ENCODE measurements at places on chromosomes 11 and 22.

DNA sequence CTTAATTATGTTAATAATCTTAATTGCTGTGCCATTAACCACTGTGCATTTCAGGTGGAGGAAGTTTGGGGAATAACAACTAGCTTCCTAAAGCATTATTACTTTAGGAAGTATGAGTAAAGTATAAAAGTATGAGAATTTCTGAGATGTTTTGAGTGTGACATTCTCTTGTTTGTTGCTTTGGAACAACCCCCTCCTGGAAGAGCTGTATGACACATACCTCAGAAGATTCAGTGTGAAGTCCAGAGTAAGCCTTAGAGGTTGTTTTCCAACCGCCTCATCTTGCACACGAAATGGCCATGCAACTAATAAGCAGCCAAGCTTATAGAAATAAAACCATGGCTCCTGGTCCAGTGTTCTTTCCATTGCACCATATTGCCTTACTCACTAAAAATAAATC is 21.7 kb downstream of the CCDC81 start:
- DNase-seq: no peak
- no peaks in the 10 kb centered on the region for H3K4me1 ChIP-seq
- no peak overlapping the region for H3K27ac ChIP-seq
- no peaks in the 10 kb centered on the region for H3K27me3 ChIP-seq
- H3K36me3 ChIP-seq: no peaks in the 10 kb centered on the region

GRCh38 chr22:50571264-50572175 is 6.7 kb downstream of the CPT1B start:
- DNase-seq: no peak
- no peak overlapping the region for H3K4me3 ChIP-seq
- no peaks in the 10 kb centered on the region for H3K36me3 ChIP-seq
- H3K27ac ChIP-seq: no peak overlapping the region
- no peaks in the 10 kb centered on the region for H3K4me1 ChIP-seq

- no peaks in the 10 kb centered on the region for H3K36me3 ChIP-seq
- no peak overlapping the region for H3K4me3 ChIP-seq
- DNase-seq: no peak
- no peak overlapping the region for H3K27ac ChIP-seq
- no peaks in the 10 kb centered on the region for H3K4me1 ChIP-seq
- no peaks in the 10 kb centered on the region for H3K27me3 ChIP-seq
These were observed 288.5 kb downstream of the OPCML start for GRCh38 chr11:133243832-133244231.

DNA sequence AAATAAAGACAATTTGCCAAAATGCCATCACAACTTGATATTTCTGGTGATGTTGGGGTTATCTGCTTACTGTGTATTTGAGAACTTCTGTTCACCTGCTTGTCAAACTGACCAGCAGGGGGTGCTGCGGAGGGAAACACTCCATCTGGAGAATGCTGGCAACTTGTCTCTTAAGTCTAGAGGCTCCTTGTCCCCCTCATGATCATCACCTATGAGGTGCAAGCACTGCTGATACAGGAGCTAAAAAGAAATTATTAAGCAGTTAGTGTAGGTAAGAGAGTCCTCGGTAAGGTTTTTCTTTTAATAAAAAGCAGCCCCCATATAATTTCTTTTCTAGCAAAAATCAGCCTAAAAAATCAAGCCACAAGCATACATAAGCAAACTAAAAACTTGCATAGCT is 32.7 kb upstream of the GLYATL1B start:
- no peak overlapping the region for H3K27ac ChIP-seq
- H3K4me3 ChIP-seq: no peak overlapping the region
- H3K36me3 ChIP-seq: no peaks in the 10 kb centered on the region
- peak; percentile 35 for DNase-seq
- H3K27me3 ChIP-seq: no peaks in the 10 kb centered on the region

- no peaks in the 10 kb centered on the region for H3K27me3 ChIP-seq
- H3K4me3 ChIP-seq: no peak overlapping the region
- H3K4me1 ChIP-seq: peaks cover 24% of the 10 kb centered on the region
- no peaks in the 10 kb centered on the region for H3K36me3 ChIP-seq
- peak overlapping the region; percentile 87 for H3K27ac ChIP-seq
These were observed 38.6 kb upstream of the LMO2 start for GRCh38 chr11:33930317-33931021.

DNA sequence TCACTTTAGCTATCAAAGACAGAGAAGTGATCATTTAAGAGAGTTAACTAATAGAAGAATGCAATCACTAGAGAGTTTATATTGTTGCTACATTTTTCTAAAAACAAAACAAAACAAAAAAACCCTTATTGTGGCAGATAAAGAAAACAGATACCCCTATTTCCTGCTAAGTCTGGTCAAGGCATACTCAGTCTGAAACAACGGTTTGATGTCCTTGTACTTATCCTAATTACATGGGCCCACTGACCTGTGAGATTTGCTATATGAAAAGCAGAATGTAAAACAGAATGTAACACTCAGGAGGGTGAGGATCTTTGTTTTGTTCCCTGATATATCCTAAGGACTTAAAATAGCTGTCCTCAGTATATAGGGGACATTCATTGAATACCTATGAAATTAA is 24.6 kb downstream of the MAML2 start:
- H3K36me3 ChIP-seq: no peaks in the 10 kb centered on the region
- no peaks in the 10 kb centered on the region for H3K27me3 ChIP-seq
- DNase-seq: no peak
- H3K4me1 ChIP-seq: no peaks in the 10 kb centered on the region
- no peak overlapping the region for H3K27ac ChIP-seq
- H3K4me3 ChIP-seq: no peak overlapping the region

DNA sequence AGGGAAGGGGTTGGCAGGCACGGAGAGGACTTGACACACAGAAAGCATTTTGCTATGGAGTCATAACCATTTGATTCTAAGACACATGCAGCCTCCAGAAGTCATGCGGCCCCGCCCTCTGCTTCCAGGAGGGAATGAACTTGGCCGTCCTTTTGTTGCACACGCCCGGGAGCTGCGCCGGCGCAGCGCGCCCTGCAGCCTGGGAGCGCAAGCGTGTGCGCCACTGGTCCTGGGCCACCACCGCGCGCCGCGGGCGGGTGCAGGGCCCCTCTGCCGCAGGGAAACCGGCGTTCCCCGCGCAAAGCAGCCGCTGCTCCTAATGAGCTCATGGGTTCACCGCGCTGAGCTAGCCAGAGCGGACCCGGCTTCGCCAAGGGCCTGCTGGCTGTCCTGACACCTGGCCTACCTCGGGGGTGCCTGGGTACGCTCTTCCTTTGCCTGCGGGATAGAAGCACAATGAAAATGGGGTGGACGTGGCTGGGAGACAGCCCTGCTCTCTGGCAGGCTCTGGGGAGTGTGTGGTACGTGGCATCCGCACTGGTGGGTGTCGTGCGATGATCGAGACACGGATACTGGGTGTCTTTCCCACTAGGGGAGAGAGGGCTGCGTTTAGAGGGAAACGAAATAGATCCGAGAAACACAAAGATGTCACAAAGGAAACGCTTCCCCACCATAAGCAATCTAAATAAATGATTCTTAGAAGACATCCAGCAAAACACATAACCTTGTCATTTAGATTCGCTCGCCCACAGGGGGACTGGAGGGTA is 669 bp downstream of the MICAL3 start:
- no peaks in the 10 kb centered on the region for H3K4me1 ChIP-seq
- DNase-seq: peak; percentile 62
- peak overlapping the region; percentile 50 for H3K27ac ChIP-seq
- peak overlapping the region; percentile 73 for H3K4me3 ChIP-seq

- H3K36me3 ChIP-seq: no peaks in the 10 kb centered on the region
- H3K27me3 ChIP-seq: no peaks in the 10 kb centered on the region
- H3K4me1 ChIP-seq: no peaks in the 10 kb centered on the region
- no peak overlapping the region for H3K27ac ChIP-seq
- H3K4me3 ChIP-seq: no peak overlapping the region
These were observed 7.3 kb upstream of the SCGB1A1 start for GRCh38 chr11:62411524-62411923.

Measured in tibial nerve (tissue), 4 donors.